ENCODE measurements at places on chromosomes 4 and X. TPM values are rescaled to one million over a fixed set of nuclear protein-coding genes. Genes with fewer than 3 reads are reported as not detected.

KIF4A gene
- total RNA-seq = 4.5 TPM

USP51 gene
- 1.1 TPM for total RNA-seq

AMTN gene
- not detected for total RNA-seq

GALNT7 gene
- 26.0 TPM for total RNA-seq

PABPC5 gene
- 5.6 TPM for total RNA-seq

ERCC6L gene
- total RNA-seq = 0.87 TPM

TDO2 gene
- not detected for total RNA-seq

ANKRD17 gene
- total RNA-seq = 55.1 TPM

CENPC gene
- total RNA-seq = 11.0 TPM

TBX22 gene
- total RNA-seq = not detected

All from chondrocyte (in vitro differentiated cells).